Testis (tissue), 5 donors: ENCODE measurements at places on chromosomes 7 and 10. TPM values are rescaled to one million over a fixed set of nuclear protein-coding genes. Genes with fewer than 3 reads are reported as not detected.

DNA sequence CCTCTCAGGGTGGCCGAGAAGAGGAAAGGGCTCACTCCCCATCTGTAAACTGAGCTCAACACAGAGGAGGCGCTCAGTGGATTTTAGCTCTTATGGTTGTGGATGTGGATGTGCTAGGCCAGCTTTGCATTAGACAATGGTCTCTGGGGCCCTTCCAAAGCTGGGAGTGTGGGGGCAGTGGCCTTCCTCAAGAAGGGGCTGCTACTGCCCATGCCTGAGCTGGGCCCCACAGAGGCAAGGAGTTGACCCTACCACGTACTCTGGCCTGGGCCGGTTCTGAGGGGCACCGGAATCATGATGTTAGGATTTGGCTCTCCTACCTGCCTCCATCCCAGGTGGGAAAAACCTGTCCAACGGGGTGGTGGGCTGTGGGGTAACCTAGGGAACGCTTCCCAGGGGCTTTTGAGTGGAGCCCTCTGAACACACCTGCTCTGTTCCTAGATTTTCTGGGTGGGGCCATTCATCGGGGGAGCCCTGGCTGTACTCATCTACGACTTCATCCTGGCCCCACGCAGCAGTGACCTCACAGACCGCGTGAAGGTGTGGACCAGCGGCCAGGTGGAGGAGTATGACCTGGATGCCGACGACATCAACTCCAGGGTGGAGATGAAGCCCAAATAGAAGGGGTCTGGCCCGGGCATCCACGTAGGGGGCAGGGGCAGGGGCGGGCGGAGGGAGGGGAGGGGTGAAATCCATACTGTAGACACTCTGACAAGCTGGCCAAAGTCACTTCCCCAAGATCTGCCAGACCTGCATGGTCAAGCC is 11.5 kb downstream of the AQP1 start:
- no peaks in the 10 kb centered on the region for H3K36me3 ChIP-seq
- H3K27me3 ChIP-seq, result no peaks in the 10 kb centered on the region
- no peaks in the 10 kb centered on the region for H3K4me1 ChIP-seq
- no peak overlapping the region for H3K27ac ChIP-seq

DNA sequence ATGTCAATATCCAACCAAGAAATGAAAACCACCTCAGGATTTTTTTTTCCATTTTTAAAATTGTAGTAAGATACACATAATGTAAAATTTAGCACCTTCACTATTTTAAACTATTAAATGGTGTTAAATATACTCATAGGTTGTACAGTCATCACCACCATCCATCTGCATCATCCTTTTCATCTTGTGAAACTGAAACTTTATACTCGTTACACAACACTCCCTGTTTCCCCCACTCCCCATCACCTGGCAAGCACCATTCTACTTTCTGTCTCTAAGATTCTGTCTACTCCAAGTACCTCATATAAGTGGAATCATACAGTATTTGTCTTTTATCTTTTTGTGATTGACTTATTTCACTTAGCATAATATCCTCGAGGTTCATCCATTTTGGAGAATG is 335.2 kb upstream of the NPSR1 start:
- no peaks in the 10 kb centered on the region for H3K4me1 ChIP-seq
- H3K4me3 ChIP-seq, result no peak overlapping the region
- no peaks in the 10 kb centered on the region for H3K36me3 ChIP-seq
- H3K27ac ChIP-seq, result no peak overlapping the region
- no peaks in the 10 kb centered on the region for H3K27me3 ChIP-seq

The SAP25 gene
- total RNA-seq, result 28.4 TPM

The LIPJ gene
- 3.5 TPM for total RNA-seq

The RPP30 gene
- 55.7 TPM for total RNA-seq

The KIF11 gene
- 14.6 TPM for total RNA-seq
